Parietal lobe (tissue), 2 donors: ENCODE measurements at places on chromosomes 4 and X. TPM values are rescaled to one million over a fixed set of nuclear protein-coding genes. Genes with fewer than 3 reads are reported as not detected.

ATP5ME gene
- total RNA-seq: 86.1 TPM

XAGE2 gene
- total RNA-seq: not detected

CTAG2 gene
- total RNA-seq: not detected

CTAG1B gene
- total RNA-seq: not detected

SLC25A43 gene
- total RNA-seq: 3.8 TPM

ZMAT1 gene
- total RNA-seq: 22.8 TPM

MMRN1 gene
- 3.8 TPM for total RNA-seq

ODAM gene
- not detected for total RNA-seq

FDCSP gene
- total RNA-seq: not detected

FAM184B gene
- 3.1 TPM for total RNA-seq

LPAR4 gene
- 3.8 TPM for total RNA-seq

PDE6B gene
- total RNA-seq: 3.4 TPM

FGF13 gene
- 91.7 TPM for total RNA-seq

NEUROG2 gene
- 13.1 TPM for total RNA-seq

DGKK gene
- 0.63 TPM for total RNA-seq

MED28 gene
- 43.5 TPM for total RNA-seq

PIGA gene
- total RNA-seq: 21.0 TPM

F9 gene
- not detected for total RNA-seq

ZAR1 gene
- 0.94 TPM for total RNA-seq

ADGRA3 gene
- total RNA-seq: 96.7 TPM
